Foreskin fibroblast (primary cell): ENCODE measurements at places on chromosomes 2 and 18.

DNA sequence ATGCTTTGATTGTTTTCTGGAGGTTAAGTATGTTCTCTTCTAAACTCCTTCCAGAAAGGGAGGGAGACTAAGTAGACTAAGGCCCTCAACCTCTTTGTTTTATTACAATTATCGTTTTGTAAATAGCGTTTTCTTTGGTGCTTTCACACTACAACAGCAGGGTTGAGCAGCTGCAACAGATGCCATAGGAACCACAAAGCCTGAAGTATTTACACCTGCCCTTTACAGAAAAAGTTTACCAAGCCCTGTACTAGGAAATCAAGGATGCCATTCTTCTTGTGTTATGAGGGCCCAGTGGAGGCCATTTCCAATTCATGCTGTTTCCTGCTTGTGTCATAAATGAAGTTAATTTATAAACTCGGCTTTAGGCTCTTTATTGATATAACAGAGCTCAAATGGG lies 914.8 kb downstream of the DCDC2C start:
- no peak for DNase-seq

DNA sequence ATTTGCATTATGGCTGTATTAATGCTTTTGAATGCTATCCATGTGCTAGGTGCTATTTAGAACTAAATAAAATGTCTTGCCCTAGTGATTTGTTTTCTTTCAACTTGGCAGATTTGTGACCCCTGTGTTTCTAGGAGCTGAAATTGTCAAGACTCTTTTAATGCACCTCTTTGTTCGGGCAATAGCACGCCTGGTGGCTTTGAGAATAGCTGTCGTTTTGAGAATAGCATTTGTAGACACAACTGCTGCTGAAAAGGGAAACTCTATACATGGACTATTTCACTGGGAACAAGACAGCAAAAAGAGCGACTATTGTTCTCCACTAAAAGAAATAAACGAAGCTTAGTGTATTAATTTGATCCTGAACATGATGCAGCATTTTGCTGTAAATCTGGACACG lies 352.1 kb upstream of the ZNF521 start:
- DNase-seq, result no peak

DNA sequence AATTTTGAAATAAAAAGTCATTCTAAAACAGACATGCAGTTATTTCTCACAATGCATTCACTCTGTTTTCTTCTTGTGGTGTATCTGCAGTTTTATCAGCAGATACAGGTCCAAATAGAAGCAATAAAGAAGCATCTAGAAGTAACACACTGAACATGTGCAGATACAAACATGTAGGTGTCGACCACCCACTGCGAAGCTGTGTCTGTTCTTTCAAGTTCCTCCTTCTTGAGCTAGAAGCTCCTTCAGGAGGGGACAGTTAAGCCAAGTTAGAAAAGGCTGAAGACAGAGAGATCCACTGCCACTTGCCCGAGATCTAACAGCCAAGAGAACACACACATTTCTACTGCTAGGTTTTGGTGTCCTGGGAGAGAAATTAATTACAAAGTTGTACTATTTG lies 30.1 kb downstream of the WDFY1 start:
- no peak for DNase-seq

DNA sequence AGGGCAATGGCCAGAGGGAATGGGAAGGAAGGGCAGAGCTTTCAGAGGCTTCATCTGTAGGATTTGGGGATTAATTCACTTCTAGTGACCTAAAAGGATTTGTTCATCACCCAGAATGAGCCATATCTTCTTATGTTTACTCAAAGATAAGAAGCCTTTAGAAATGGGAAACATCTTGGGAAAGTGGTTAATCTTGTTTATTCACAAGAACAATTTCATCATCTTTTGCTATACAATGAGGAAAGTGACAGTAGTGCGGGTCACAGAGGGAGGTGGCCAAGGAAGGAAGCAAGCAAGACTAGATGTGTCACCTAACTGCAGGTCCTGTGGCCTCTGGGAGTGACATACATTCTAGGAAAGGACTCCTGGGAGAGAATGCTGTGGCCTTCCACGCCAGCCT lies 140.4 kb upstream of the ALPP start:
- no peak for DNase-seq

DNA sequence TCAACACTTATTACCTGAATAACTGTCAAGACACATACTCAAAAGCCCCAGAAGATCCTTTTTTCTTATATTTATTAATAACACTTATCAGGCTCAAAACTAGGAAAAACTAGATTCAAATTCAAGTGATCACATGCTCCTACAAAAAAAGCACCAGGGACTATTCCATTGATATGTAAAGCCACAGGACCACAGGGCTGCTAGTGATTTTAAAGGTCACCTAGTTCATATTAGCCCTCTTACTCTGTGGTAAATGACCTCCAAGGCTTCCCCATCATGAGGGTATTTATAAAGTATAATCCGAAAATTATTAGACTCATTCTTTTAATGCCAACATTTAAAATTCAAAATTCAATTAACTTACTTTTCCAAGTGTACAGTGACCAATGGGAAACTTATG lies 52.5 kb downstream of the LRPPRC start:
- no peak for DNase-seq

DNA sequence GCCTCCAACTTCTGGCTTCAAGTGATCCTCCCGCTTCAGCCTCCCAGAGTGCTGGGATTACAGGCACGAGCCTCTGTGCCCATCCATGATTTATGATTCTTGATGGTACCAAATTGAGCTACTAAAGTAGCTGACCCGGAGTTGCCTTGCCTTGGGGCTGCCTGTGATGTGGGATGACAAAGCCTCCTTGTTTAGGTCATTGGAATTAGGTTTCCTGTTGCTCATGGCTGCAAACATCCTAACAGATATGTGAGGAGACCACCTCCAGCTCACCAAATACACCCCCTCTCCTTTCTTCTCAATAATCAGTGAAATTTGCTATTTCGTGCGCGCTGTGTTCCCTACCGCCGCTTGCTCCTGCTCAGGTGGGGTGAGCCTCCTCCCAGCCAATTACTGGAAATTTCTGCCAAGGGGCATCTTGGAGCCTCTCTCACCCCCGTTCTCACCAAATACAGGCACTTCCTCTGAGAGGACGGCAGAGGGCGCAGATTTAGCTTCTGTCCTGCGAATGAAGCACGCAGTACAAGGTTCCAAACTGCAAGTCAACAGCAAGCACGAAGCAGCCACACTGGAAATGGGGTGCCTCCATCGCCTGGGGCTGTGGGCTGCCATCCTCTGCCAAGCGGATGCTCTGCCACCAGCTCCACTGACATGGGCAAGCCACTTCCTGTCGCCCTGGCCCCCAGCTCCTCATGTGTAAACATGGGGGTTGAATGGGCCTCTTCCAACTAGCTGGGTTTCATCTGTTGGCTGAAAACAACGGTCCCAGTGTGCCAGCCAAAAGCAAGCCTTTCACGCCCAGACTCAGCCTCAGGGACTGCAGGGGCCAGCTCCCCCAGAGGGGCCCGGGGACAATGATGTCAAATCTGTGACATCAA lies 71.7 kb downstream of the NCAPH start:
- DNase-seq, result peak; percentile 68

GRCh38 chr2:239873656-239874635 lies 151.2 kb downstream of the NDUFA10 start:
- DNase-seq, result no peak

DNA sequence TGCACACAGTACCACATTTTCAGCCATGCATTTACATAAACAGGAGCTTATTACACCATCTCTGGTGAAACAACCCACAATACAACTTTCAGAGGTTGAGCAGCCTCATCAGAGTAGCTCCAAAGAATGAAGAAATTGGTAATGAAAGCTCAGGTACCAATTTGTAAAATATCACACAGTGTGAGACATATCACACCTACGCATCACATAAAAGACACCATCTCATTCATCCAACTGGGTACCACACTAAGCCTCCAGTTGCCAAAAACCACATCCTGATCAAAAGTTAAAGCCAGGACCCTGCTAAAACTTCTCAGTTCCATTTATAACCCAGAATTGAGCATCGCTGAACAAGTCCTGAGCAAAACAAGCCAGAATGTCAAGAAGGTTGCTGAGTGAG lies 4.6 kb downstream of the TMEM163 start:
- DNase-seq, result no peak

GRCh38 chr2:134261398-134262131 lies 7.7 kb downstream of the MGAT5 start:
- peak; percentile 36 for DNase-seq

DNA sequence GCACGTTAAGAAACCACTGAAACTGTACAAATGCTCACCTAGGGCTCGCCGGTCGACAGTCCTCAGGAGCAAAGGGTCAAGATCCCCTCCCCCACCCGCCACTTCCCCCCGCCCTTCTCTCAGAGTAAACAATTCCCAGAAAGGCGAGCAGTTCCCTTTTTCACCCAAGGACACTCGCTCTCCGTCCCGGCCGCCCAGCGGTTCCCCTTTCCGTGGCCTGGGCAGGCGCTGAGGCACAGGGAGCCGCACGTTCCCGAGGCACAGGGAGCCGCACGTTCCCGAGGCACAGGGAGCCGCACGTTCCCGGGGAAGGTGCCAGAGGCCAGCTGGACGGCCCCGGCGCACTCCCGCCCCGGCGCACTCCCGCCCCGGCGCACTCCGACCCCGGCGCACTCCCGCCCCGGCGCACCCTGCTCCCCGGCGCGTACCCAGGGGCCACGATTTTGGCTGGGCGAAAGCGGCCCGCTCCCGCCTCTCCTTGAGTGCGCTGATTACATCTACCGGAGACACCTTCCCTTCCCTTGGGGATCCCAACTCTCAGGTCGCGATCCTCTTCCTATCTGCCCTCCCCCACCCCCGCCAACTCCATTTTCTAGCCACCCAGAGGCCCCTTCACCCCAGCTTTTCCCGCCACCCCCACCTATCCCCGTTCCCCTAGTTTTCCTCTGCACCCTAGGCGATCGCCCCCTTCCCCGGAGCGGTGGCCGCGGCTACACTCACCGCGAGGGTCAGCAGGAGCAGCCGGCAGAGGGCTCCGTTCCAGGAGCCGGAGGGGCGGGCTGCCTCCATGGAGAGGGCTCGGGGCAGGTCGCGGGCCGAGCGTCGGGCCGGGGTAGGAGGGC lies 817 bp downstream of the DSC2 start:
- DNase-seq, result no peak

GRCh38 chr18:57804557-57804956 lies 1.4 kb upstream of the ATP8B1 start:
- DNase-seq, result no peak

- no peak for DNase-seq
Measured at GRCh38 chr18:65760457-65760856, 9.6 kb downstream of the CDH7 start.

- DNase-seq, result no peak
Measured at GRCh38 chr18:56214706-56215105, 423.7 kb downstream of the TXNL1 start.

- peak; percentile 80 for DNase-seq
Measured at GRCh38 chr18:48956356-48956755, 5.6 kb upstream of the SMAD7 start.

DNA sequence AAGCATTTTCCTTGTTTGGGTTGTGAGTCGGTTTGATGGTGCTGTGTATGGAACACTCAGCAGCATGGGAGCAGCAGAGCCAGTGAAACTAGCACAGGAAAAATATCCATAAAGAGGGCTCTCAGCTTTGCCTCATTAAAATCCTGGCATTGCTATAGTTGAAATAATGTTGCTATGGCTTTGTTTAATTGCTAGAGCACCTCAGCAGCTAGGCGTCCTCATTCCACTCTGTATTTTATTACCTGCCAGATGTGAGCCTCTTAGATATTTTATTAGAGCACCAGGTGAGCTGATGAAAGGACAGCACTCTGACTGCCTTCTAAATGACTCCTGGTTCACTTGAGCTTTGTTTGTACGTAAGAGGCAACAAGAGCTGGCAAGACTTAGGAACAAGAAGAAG lies 232.4 kb downstream of the MTX2 start:
- no peak for DNase-seq

DNA sequence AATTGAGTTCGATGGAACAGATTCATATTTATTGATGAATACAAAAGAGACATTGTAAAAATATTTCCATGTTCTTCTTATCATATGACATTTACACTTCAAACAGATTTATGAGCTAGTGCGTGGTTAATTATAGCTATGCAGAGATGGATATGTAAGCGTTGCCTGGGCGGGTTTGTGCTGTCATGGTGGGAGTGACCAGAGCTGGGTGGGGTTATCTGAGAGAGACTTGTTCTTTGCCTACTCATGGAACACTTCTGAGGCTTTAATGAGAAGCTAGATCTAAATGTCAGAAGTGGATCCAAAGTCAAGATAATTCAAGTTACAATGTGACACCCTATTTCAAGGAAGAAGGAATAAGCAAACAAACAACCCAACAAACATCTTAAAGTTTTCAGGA lies 162.3 kb upstream of the ZEB2 start:
- no peak for DNase-seq

DNA sequence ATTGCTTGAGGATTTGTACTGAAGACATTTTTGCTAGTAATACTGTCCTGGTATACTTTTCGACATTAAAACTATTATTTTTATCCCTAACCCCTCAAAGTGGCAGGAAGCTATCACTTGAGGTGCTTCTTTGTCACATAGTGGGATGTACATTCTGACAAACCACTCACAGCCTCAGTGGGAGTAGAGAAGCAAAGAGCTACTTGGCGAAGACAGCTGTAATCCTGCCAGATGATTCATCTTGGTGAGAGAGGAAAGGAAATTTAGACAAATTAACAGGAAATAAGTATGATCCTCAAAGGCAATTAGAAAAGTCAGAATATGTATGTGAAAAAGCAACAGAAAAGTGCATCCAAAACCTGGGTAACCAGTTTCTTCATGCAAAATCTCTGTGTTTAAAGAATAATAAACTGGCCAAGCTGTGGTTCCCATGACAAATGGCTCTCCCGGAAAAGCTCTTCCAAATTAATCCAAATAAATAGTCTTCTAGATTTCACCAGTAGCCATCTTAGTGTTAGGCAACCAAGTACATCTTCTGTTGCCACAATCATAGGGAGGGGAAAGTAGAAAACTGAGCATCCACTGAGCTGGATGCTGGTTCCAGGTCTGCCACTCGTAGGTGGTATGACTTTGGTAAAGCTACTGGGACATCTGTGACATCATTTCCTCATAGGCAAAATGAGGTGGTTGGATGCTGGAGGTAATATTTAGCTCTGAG lies 308.0 kb upstream of the LYPD1 start:
- peak; percentile 4 for DNase-seq
